ENCODE measurements at places on chromosomes 3 and 15.

DNA sequence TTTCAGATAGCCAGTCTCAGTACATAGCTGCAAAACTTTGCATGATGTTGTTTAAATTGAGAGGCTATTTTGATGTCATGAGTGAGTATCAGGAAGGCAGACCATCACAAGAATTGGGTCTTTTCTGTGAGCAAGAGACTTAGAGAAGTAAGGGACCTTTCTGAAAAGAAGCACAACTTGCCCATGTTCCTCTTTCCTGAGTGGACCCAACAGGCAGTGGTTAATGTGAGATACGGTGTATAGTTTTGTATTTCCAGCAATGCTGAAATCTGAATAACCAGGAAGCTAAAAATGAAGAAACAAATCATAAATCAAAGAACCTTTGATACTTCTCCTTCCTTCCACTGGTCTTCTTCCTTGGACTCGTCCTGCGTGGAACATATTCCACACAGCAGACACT is 25.1 kb downstream of the MCTP2 start:
- DNase-seq = no peak

DNA sequence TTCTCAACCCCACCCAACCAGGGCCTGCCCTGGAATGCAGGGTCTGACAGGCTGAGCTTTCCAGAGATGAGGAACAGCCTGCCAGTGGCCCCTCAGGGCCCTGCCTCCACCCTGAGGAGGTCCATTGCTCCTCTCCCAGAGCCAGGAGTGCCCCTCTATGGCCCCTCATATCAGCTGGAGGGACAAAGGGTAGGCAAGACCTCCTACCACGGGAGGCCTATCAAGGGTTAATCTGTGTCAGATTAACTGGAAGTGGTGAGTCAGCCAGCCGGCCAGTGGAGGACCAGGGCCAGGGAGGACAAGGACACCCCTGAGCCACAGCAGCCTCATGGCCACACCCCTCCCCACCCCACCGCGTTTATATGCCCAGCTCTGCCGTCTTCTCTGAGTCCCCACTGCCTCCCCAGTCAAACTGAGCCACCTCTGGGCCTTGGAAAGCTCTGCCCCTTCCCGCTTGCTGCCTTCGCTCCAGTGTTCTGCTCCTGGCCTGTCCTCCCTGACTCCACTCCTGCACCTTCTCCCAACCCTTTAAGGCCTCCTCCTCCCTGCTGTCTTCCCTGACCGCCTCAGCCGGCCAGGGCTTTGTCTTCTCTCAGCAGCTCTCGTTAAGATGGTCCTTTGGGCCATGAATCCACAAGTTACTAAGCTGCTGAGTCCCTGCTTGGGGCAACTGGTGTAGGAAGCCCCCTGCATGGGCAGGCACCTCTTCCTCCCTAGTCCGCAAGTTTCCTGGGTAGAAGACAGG is 6.5 kb downstream of the CCDC33 start:
- DNase-seq = peak; percentile 36

DNA sequence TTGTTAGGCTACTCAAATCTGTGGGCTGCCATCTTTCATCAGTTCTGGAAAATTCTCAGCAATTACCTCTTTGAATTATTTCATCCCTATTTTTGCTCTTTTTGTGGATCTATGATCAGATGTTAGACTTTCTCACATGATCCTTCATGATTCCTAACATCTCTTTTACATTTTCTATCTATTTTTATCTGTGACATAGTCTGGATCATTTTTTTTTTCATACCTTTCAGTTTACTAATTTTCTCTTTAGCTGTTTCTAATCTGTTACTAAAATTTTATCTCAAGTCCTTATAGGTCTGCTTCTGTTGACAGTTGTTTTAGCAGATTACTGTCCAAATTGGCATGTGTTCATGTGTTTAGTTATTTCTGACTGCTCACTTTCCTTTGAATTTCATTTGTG is 42.3 kb upstream of the HDC start:
- no peak for DNase-seq

DNA sequence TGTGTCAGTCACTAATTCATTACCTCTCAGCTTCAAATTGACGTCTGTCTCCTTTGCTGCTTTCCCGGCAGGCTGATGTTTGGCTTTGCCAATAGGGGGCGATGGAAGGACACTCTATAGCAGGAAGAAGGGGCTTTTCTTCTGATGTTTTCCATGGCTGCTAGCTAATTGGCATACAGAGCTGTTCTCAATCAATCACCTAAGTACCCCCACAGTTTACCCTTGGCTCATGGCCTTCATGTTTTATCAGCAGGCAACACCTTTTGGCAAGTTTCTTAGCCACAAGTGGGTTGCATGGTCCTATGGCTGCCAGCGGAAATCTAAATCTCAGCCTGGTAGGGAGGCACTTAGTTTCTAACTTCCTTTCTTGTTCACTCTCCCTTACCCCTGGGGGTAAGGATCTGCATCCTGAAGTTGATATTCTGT is 45.0 kb downstream of the ESYT3 start:
- DNase-seq = peak; percentile 84

GRCh38 chr3:73530022-73530396 is 94.7 kb downstream of the PDZRN3 start:
- no peak for DNase-seq

All from NCI-H82 (cell line).